ENCODE measurements at places on chromosomes 3 and 15.
A peak's percentile ranks its signal among the peaks of the same experiment; 100 is the strongest.

DNA sequence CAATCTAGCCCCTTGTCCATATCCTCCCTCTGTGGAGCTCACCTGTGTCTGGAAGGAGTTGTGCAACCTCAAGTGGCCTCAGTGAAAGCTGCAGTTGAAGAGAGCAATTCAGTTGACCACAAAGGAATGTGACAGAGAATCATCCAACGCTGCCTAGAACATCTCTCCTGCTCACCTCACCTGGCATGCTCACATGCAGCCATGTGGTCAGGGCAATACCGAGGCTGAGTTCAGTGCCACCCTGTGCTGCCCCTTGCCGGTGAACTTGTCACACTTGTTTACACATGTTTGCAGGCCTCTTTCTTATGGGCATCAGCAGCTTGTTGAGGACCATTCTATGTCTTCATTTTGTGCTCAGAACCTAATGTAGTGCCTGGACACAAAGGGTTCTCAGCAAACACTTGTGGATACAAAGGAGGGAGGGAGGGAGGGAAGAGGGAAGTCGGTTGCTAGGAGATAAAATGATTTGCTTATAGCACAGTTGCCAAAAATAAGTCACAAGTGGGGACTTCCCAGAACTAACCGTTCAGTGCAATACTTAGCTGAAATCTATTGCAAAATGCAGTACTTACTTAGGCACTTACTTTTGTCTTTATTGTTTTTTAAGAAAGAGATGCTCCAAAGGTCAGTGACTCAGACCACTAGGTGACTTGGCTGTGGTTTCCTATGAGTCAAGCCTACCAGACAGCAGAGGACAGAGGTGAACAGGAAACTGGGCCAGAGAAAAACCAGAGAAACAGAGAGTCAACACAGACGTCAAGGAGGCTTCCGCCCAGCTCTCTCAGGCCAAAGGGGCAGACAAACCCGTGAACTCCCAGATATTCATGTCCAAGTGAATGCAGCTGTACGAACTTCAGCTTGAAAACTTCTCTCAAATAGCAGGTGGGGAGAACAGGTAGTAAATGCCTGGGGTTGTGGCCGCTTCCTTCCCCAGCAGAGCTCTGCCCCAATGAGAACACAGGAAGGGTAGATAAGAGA lies 227.8 kb upstream of the CTNNB1 start:
- peak; percentile 24 for DNase-seq

DNA sequence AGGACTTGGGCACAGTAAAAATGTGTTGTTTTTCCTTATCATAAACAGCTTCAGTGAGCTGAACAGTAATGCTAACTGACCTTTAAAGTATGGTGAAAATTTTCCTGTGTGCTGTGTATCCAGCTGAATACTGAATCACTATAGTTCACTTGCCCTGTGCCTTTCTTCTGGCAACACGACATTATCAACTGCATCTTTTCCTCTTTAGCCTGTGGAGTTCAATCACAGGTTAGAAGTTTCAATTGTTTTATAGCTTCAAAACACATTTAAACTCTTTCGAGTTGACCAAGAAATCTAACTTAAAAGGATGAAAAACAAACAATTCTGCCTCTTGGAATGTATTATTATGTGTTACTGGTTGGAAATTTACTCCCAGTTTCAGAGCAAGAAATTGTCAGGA lies 1120.7 kb upstream of the ALCAM start:
- DNase-seq = no peak

DNA sequence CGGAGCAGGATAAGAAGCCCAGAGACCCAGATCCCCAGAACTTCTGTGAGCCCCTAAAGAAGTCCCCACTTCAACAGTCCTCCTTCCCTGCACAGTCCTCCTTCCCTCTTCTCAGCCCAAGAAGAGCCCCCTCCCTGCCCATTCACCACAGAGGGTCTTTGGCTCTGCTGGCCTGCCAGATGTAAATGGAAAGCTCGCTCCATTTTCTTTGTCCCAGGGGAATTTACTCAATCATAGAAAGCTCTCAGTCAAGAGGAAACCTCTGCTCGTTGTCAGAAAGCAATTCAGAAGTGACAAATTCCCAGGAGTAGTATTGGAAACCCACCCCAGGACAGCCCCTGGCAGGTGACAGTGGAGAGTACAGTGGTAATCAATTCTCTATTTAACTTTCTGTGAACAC lies 105.5 kb upstream of the SMAD3 start:
- no peak for DNase-seq

- no peak for DNase-seq
These were observed 30.8 kb downstream of the HDC start for GRCh38 chr15:50234764-50235163.

DNA sequence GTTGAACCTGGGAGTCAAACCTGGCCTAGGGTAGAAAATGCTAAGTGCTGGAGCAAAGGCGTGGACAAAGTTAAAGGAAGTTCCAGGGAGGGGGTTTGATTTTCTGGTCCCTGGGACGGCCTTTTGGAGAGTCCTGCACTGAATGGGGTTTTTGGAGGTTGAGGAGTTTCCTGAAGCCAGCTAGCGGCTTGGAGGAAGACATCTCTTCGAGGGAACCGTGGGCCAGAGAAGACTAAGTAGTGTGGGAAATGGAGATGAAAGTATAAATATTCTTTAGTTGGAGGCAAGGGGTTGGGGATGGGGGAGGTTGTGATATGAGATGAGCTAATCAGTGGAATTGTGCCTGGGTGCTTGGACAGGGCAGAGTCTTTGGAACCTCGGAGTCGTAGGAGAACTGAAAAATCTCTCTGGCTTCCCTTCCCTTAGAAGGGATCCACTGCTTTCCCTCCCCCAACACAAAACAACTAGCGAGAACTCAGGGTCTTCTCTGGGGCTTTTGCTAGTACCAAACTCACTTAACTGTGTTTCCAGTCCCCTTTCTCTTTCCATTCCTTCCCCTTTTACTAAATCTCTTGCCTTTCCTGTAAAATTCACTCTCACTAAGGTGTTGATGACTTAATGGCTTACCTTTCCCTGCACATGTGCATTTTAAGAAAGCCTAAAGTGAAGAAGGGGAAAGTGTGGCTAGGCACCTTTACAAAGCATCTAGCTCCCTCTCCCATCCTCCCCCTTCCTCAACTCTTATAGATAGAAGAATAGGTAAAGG lies 1.0 kb downstream of the LPP start:
- DNase-seq = no peak

GRCh38 chr15:64619880-64620839 lies 155.2 kb downstream of the RBPMS2 start:
- DNase-seq = no peak

Measured in naive B cell (primary cell).